ENCODE measurements at places on chromosomes 16 and 17. TPM values are rescaled to one million over a fixed set of nuclear protein-coding genes. Genes with fewer than 3 reads are reported as not detected.

Gene NEUROD2
- total RNA-seq, result not detected

Gene CDC6
- 1.8 TPM for total RNA-seq

Gene AXIN1
- 26.3 TPM for total RNA-seq

Gene P2RX5
- 14.3 TPM for total RNA-seq

Gene TMEM92
- total RNA-seq, result not detected

DNA sequence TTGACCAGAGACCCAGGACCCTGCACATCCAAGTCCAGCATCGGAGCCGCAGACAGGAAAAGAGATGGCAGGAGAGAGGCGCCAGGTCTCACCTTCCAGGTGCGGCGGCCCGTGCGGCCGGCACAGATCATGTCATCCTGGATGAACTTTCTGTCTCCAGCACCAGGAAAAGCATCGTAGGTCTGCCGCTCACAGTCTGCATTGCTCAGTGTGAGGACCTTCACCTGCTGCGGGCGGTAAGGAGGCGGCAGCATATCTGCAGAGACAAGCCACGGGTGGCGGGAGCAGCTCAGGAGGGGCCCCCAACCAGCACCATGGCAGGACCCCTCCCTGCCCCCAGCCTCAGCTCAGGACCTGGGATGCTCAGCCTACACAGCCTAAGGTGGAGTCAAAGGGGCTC, 17.9 kb downstream of the TPSD1 start:
- no peak overlapping the region for H3K4me3 ChIP-seq
- DNase-seq, result no peak
- H3K4me1 ChIP-seq, result peaks cover 11% of the 10 kb centered on the region
- peaks cover 9% of the 10 kb centered on the region for H3K27me3 ChIP-seq

DNA sequence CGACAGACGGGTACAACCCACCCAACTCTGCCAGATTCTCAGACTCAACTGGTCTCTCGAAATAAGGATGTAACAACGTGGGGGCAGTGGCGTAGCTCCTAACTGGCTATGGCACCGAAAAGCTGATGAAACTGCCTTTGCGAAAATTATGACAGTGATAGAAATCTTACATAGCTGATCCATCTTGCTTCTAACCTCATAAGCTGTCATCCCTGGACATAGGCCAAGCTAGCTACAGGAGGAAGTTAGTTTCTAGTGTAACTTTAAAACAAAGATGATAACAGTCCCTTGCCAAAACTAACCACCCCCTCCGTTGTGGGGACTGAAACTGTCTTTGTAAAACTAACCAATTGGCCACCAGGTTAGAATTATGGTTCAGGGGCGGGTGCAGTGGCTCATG, 220.1 kb downstream of the SLC39A11 start:
- no peaks in the 10 kb centered on the region for H3K27me3 ChIP-seq
- no peak for DNase-seq
- H3K36me3 ChIP-seq, result peaks cover 2% of the 10 kb centered on the region
- no peaks in the 10 kb centered on the region for H3K4me1 ChIP-seq
- no peak overlapping the region for H3K27ac ChIP-seq

DNA sequence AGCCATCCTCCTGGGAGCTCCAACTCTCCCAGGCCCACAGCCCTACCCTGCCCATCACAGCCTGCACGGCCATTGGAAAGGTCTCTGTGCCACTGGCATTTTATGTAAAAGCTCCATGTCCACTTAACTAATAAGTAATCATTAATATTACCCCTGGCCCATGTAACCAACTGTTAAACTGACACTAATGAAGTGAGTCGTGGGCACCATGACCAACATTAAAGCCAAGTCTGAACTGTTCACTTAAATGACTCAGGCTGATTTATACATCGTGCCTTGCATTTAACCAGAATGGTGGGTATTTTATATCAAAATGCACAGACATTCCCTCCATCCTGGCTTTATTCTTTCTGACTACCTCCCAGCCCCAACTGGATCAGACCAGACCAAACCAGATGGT, 229.3 kb downstream of the SOX9 start:
- H3K4me1 ChIP-seq, result no peaks in the 10 kb centered on the region
- no peak overlapping the region for H3K27ac ChIP-seq
- H3K27me3 ChIP-seq, result no peaks in the 10 kb centered on the region
- no peak overlapping the region for H3K4me3 ChIP-seq

- no peaks in the 10 kb centered on the region for H3K36me3 ChIP-seq
- no peaks in the 10 kb centered on the region for H3K4me1 ChIP-seq
- peak; percentile 4 for DNase-seq
- H3K4me3 ChIP-seq, result no peak overlapping the region
- no peaks in the 10 kb centered on the region for H3K27me3 ChIP-seq
- H3K27ac ChIP-seq, result no peak overlapping the region
These were observed 63.7 kb downstream of the SPAG9 start for GRCh38 chr17:51056813-51057510.

DNA sequence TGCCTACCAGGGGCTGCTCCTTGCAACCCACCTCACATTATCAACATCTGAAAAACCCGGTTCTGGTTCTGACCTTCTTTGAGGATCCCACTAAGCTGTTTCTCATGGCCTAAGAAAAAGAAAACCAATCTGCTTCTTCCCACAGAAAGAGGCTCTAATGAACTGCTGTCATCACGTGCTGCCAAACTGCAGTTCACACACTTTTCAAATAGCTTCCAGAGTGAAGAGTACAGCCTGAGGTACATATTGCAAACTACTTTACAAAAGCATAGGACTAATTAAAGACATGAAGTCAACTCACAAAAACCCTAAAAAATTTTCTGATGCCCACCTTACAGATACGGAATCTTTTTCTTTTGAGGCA, 36.7 kb downstream of the SMG6 start:
- H3K27me3 ChIP-seq, result no peaks in the 10 kb centered on the region
- peak; percentile 53 for DNase-seq
- H3K4me3 ChIP-seq, result peak overlapping the region; percentile 36
- H3K27ac ChIP-seq, result peak overlapping the region; percentile 83
- H3K4me1 ChIP-seq, result peaks cover 86% of the 10 kb centered on the region

DNA sequence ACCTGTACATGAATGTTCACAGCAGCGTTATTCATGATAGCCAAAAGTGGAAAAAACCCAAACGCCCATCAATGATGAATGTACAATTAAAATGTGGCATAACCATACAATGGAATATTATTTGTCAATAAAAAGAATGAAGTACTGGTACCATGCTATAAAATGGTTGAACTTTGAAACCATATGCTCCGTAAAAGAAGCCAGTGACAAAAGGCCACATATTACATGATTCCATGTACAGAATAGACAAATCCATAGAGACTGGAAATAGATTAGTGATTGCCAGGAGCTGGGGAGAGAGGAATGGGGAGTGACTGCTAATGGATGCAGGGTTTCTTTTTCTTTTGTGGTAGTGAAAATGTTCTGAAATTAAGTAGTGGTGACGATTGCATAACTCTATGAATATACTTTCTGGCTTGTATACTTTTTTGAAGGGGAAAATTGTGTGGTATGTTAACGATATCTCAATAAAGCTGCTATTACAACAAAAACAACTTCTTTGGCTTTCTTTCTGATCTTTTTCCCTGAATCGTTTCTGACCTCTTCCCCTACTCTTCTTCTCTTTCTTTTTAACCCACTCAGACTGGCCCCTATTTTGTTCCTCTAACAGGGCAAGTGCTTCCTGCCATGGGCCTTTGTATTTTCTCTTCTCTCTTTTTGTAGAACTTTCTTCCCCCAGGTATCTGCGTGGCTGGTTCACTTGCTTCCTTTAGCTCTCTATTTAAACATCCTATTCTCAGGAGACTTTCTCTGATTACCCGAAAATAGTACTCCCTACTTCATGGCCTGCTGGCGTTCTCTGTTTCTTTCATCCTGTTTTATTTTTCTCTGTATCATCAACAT, 67.9 kb downstream of the FTO start:
- no peaks in the 10 kb centered on the region for H3K4me1 ChIP-seq
- H3K27ac ChIP-seq, result no peak overlapping the region
- no peak overlapping the region for H3K4me3 ChIP-seq
- H3K36me3 ChIP-seq, result no peaks in the 10 kb centered on the region

DNA sequence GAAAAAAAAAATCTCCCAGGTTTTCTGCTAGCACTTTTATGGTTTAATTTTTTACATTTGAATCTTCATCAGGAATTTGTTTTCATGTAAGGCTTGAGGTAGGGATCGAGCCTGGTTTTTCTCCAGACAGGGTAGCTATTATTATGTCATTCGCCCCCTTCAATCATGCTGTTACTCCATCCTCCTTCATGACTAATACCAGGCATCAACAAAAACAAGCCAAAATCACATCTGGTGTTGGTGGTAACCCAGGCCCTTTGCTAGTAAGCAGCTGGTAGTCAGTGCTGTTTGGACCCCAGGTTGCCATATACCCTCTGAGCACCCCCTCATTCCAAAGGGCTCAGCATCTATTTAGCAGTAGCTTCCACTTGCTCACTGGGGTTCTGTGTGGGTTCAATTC, 29.5 kb downstream of the DRC3 start:
- H3K4me1 ChIP-seq, result no peaks in the 10 kb centered on the region
- peaks cover 3% of the 10 kb centered on the region for H3K36me3 ChIP-seq
- no peak overlapping the region for H3K4me3 ChIP-seq
- no peak overlapping the region for H3K27ac ChIP-seq

DNA sequence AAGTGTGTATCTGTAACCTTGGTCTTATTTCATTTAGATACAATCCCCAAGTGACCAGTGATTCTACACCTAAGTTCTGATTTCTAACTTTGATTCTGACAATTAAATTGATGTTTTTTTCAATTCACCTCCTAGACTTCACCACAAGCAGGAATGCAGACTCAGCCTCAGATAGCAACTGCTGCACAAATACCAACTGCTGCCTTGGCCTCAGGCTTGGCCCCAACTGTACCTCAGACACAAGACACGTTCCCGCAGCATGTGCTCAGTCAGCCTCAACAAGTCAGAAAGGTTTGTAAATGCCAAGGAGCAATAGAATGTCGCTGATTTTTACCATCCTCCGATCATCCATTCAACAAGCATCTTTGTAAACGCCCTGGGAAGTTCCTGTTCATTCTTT, 177.7 kb downstream of the MRTFB start:
- no peak overlapping the region for H3K4me3 ChIP-seq
- H3K27ac ChIP-seq, result no peak overlapping the region
- H3K4me1 ChIP-seq, result no peaks in the 10 kb centered on the region
- DNase-seq, result no peak

DNA sequence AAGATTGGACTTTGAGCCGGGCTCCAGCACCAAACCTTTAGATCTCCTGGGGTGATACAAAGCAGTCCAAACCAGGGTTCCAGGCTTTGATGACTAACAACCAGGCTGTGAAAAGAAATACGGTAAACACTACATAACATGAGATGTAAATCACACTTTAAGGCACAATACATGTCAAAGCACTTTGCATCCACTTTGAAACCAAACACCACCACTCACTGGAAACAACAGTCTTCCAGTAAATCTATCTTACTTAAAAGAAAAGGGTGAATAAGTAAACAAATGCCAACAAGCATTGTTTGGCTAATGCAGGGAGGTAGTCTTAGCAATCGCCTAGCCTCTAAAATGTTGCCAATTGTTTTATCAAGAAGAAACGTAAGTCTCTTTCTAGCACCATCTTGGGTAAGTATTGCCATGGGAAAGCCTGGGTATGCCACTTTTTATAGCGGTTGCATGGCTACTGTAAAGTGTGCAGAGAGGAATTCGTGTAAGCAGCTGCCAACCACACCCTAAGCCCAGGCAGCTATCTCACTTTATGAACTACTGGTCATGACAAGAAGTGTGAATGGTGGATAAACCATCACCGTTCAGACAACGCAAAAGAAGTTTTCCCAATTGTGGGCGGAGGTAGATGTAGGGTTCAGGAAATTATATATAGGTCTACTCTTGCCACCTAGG, 267.4 kb upstream of the PSMD7 start:
- H3K27me3 ChIP-seq, result no peaks in the 10 kb centered on the region
- no peaks in the 10 kb centered on the region for H3K36me3 ChIP-seq
- no peak overlapping the region for H3K4me3 ChIP-seq
- H3K4me1 ChIP-seq, result no peaks in the 10 kb centered on the region

- no peak for DNase-seq
- H3K4me3 ChIP-seq, result no peak overlapping the region
- H3K4me1 ChIP-seq, result no peaks in the 10 kb centered on the region
- H3K36me3 ChIP-seq, result no peaks in the 10 kb centered on the region
- H3K27me3 ChIP-seq, result no peaks in the 10 kb centered on the region
These were observed 263.2 kb downstream of the KIF2B start for GRCh38 chr17:54085934-54086333.

DNA sequence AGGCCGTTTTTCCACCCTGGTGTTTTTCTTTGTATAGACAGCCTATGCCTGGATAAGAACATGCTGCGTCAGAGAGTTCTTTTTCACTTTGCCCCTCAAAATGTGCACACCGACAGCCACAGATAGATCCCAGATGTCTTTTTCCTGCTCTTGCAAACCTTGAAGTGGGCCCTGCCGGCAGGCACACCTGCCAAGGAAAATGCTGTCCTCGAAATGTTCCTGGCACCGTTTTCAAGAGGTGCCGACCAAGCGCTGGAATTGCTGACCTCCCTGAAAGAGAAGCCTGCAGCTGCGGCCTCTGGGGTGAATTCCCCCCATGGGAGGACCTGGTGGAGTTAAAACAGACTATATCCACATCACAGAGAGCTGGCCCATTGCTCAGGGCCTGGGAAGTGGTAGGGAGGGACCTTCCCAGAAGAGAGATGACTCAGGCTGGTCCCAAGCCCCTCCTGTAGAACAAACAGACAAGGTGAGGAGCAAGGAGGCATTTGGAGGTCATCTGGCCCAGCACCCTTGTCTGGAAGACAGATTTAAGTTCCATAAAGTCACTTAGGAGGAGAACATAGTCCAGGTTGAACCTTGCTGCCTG, 668.1 kb downstream of the MAF start:
- no peak overlapping the region for H3K27ac ChIP-seq
- no peaks in the 10 kb centered on the region for H3K4me1 ChIP-seq
- no peak for DNase-seq
- no peak overlapping the region for H3K4me3 ChIP-seq
- no peaks in the 10 kb centered on the region for H3K27me3 ChIP-seq
- no peaks in the 10 kb centered on the region for H3K36me3 ChIP-seq

Measured in CD4-positive, alpha-beta T cell (primary cell).